Renal cortical epithelial cell (primary cell): ENCODE measurements at places on chromosomes 2 and 18.

- DNase-seq = peak; percentile 64
Measured at GRCh38 chr2:161373942-161374341, 42.2 kb upstream of the TBR1 start.

DNA sequence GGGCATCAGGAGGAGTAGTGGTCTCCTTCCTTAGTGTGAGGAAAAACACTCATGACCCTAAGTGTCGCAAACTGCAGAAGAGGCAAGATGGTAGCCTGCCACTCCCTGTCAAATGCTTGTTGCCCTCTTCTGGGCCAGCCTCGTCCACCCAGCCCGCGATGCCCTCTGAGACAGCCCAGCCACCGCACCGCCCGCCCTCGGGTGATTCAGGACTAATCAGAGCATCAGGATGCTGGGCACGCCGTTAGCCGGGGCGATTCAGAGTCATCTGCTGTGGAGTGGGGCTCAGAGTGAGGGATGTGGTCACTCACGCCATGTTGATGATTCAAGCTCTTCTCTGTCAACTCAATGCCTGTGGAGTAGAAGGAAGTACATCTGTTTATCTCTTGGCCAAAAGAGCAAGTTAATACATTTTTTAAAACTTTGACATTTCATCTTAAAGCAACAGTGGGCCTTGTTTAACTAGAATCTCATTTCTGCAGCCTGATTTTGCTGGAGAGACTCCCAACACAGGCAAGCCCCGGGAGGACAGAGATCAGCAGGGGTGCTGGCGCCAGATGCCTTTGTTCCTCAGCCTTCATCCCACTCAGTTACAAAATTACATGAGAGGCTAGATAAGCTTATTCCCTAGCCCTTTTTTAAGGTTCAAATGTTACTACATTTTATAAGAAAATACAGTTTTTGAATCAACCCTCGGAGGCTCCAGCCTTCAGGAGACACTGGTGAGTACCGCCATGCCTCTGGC lies 79.0 kb downstream of the TMEM18 start:
- no peak for DNase-seq

- no peak for DNase-seq
Measured at GRCh38 chr2:231710799-231711676, 2.7 kb downstream of the PTMA start.

- DNase-seq = no peak
Measured at GRCh38 chr18:74661691-74662090, 64.0 kb downstream of the ZNF407 start.

DNA sequence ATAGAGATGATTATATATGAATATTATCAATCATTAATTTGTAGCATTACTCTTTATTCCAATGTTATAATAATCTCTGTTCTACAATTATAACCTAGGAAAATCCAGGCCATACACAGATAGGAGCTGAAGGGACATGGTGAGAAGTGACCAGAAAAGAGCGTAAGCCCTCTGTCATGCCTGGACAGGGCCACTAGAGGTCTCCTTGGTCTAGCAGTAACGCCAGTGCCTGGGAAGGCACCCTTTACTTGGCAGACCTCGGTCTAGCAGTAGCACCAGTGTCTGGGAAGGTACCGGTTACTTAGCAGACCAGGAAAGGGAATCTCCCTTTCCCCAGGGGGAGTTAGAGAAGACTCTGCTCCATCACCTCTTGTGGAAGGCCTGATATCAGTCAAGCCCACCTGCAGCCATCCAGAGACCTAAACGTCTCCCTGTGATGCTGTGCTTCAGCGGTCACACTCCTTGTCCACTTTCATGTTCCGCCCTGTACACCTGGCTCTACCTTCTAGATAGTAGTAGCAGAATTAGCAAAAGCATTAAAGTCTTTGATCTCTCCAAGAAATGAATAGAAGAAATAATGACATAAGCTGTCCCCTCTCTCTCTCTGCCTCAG lies 447.5 kb upstream of the FSIP2 start:
- peak; percentile 68 for DNase-seq

DNA sequence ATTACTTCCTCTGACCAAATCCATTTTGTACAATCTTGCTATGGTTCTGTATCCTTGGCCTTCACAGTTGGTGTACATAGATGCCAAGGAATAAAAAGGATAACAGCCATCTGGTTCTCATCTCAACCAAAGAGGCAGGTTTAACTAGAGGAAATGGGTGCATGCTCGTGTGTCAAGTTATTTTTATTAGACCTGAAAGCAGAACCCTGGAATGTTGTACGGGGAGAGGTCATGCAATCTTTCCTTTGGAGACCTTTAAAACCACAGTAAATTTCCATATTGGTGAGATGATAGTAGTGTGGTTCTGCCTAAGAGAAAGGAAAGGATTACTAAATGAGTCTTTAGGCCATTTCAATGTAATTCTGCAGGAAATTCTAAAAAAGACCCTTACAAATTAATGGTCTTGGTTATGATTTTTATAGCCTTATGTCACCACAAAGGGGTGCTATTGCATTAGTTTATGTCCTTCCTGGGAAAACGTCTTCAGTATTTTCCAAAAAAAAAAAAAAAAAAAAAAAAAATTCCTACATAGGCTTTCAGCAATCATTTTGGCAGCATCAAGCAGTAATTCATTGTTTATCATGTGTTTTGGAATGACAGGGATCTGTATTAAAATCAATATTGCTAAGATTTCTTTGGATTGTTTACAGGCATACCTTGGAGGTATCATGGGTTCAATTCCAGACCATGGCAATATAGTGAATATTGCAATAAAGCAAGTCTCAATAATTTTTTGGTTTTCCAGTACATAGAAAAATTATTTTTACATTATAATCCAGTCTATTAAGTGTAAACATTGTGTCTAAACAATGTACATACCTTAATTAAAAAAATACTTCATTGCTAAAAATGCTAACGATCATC lies 270.8 kb downstream of the NYAP2 start:
- peak; percentile 60 for DNase-seq

DNA sequence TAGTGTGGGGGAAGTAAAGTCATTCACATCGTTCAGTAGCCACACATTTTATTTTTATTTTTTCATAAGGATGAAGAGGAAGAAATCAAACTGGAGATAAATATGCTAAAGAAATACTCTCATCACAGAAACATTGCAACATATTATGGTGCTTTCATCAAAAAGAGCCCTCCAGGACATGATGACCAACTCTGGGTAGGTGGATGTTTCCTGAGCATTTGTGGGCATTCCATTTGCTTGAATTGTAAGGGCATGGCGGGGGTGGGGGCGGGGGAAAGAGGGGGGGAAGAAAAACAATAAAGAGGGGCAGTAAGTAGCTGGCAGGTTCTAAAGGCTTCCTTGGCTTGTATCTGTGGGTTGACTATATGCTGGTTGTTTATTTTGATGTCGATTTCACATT lies 126.4 kb downstream of the MAP4K4 start:
- peak; percentile 71 for DNase-seq

GRCh38 chr2:42009657-42010580 lies 37.9 kb upstream of the PKDCC start:
- DNase-seq = peak; percentile 20

- DNase-seq = no peak
Measured at GRCh38 chr2:150129921-150130575, 357.4 kb downstream of the RND3 start.

- no peak for DNase-seq
Measured at GRCh38 chr2:118169359-118170005, 81.2 kb downstream of the INSIG2 start.

DNA sequence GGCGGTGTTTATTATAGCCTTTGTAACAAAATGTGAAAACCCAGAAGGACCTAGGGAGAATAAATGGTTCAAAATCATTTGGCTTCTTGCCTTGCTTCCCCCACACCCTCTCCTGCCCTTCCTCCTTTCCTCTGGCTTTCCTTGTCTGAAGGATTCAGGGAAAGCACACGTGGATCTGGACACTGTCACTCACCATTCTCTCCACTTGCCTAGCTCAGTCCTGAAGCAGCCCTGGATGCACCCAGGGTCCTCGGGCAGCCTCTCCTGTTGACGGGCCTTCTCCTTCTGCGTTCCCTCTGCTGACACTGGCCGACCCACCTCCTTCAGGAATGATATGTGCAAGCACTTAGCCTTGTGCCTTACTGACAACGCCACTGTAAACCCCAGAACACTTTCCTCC lies 68.4 kb downstream of the FAM210A start:
- DNase-seq = no peak

GRCh38 chr2:9273486-9274130 lies 67.0 kb downstream of the ASAP2 start:
- DNase-seq = no peak

DNA sequence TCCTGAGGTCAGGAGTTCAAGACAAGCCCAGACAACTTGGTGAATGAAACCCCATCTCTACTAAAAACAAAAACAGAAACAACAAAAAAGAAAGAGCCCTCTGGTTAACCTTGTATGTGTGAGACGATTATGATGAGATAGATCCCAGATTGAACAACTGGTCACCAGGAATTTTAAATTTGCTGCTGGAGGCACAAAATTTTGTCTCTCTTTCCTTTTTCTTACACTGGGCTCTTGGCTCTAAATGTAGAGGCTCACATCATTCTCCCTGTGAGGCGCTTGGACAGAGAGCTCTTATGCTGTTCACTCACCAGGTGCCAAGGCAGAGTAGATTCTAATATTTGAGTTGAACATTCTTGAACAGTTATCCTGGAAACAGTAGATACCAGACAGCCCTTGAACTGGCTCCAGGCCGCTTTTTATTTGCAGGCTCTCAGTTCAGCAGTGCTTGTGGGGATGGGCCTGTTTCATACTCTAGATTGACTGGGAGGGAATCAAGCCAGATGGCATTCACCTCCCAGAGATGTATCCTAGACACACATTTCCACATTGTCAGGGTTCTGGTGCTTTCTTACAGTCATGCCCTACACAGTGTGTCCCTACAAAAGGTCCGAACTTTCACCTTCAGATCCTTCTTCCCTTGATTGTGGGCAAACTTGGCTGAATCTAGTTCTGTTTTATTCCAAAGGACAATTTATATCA lies 1159.6 kb downstream of the RPIA start:
- no peak for DNase-seq

- no peak for DNase-seq
Measured at GRCh38 chr2:3637311-3637675, 20.7 kb upstream of the ALLC start.
